ENCODE measurements at places on chromosomes 6 and 20.
A peak's percentile ranks its signal among the peaks of the same experiment; 100 is the strongest.

GRCh38 chr6:39301606-39302005 is 12.6 kb downstream of the KCNK17 start:
- peak; percentile 7 for DNase-seq

GRCh38 chr6:168368936-168369335 is 49.4 kb upstream of the DACT2 start:
- no peak for DNase-seq

- no peak for DNase-seq
These were observed 17.3 kb upstream of the SNRPB2 start for GRCh38 chr20:16712511-16712947.

DNA sequence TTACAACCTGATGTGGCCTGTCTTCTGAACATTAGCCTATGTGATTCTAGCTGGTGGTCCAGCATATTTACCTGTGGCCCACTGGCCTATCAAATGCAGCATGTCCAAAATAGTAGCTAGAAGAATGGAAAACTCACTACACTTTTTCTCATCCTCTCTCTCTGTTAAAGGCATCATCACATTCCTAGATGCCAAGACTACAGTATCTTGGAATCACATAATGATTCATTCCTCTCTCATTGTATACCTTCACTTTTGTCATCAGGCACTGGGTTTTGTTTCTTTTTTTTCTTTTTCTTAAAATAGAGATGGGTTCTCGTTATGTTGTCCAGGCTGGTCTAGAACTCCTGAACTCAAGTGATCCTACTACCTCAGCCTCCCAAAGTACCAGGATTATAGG is 45.0 kb downstream of the FAM83B start:
- DNase-seq: no peak

GRCh38 chr20:36984257-36984638 is 32.7 kb upstream of the SAMHD1 start:
- no peak for DNase-seq

DNA sequence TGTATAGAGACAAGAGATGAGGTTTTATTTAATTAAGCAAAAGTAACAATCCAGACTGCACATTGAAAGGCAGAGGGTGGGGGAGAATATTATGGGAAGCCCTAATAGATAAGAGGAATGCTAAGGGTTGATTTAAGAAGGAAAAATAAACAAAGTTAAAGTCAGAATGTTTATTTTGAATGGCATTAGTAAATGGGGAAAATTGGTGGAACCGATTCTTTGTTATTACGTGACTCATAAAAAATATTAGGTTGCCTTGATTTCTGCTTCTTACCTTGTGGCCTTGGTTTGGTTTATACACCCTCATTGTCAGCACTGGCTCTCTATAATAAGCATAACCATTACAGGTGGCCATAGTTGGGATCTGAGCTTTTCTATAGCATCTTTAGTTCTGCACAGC is 674.8 kb upstream of the CITED2 start:
- no peak for DNase-seq

DNA sequence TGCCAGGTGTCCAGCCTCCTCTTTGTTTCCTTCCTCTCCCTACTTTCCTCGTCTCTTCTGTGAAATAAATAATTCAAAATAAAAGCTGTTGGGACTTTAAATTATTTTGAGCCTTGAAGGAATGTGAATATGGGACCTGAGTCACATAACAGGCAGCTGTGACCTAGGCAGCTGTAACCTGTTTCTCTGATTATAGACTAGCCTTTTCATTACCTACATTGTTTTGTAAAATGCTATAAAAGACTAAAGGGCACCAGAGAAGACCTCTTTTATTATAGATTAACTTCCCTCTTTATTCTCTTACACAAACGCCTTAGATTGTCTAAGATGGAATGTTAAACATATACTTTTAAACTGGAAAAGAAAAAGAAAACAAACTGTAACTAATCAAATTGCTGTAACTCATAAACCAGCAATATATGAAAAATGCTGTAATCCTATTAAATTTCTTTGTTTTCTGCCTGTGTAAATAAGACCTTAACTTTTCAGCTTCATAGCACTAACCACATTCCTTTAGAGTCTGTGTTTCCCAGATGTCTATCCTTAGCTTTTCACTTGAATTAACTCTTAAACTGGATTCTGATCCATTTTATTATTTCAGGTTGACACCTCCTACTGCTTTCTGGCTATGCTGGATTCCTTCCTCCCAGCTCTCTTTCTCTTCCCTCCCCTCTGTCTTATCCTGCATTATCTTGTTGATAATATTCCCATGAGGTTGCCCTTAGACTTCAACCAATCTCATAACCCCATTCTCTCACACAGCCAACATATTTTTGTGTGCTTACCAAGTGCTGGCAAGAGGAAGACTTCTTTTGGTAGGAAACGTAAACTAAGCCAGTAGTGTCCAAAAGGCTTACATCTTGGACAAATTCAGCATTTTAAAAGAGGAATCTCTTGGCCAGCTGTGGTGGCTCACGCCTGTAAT is 69.2 kb downstream of the TPD52L1 start:
- no peak for DNase-seq
